ENCODE measurements at places on chromosomes 3 and 15.
A peak's percentile ranks its signal among the peaks of the same experiment; 100 is the strongest.

- H3K4me3 ChIP-seq: no peak overlapping the region
- no peaks in the 10 kb centered on the region for H3K27me3 ChIP-seq
- no peak for DNase-seq
- no peaks in the 10 kb centered on the region for H3K36me3 ChIP-seq
Observed at GRCh38 chr3:6132684-6133432, 728.1 kb upstream of the GRM7 start.

DNA sequence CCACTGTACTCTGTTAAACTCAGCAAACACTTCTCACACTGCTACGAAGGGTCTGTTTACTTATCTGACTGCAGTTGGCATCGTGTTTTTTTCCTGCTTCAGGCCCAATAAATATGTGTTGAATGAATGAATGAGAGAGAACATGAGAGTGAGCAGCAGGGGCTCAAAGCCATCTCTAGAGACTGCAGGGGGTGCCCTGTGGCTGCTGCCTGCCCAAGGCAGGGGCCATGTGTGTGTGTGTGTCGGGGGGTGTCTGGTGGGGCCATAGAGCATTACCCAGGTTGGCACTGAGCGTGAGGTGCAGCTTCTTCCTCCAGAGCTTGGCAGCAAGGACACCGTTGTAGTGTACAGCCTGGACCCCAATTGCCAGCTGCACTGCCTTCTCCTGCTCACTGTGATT is 14.8 kb downstream of the EPB42 start:
- no peak overlapping the region for H3K27ac ChIP-seq
- no peaks in the 10 kb centered on the region for H3K36me3 ChIP-seq
- H3K4me1 ChIP-seq: no peaks in the 10 kb centered on the region
- H3K4me3 ChIP-seq: no peak overlapping the region
- DNase-seq: no peak
- H3K27me3 ChIP-seq: peaks cover 2% of the 10 kb centered on the region

- no peak overlapping the region for H3K4me3 ChIP-seq
- H3K27me3 ChIP-seq: no peaks in the 10 kb centered on the region
- DNase-seq: no peak
- no peak overlapping the region for H3K27ac ChIP-seq
- H3K4me1 ChIP-seq: no peaks in the 10 kb centered on the region
Observed at GRCh38 chr3:145628211-145628610, 532.8 kb downstream of the PLOD2 start.

DNA sequence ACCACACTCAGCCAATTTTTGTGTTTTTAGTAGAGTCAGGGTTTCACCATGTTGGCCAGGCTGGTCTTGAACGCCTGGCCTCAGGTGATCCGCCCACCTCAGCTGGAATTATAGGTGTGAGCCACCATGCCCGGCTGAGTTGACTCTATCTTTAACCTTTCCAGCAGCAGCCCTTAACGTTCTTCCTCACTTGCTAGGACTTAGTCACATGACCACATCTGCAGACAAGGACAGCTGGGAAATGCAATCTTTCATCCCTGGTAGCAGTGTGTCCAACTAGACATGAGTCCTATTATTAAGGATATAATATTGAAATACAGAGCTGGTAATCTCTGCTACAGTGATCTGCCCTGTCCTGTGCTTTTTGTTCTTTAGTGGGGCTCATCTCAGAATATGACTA is 18.0 kb downstream of the LCMT2 start:
- no peak overlapping the region for H3K27ac ChIP-seq
- H3K36me3 ChIP-seq: no peaks in the 10 kb centered on the region
- H3K27me3 ChIP-seq: peaks cover 27% of the 10 kb centered on the region
- DNase-seq: no peak
- H3K4me1 ChIP-seq: no peaks in the 10 kb centered on the region
- H3K4me3 ChIP-seq: no peak overlapping the region

- H3K36me3 ChIP-seq: peaks cover 17% of the 10 kb centered on the region
- no peak overlapping the region for H3K27ac ChIP-seq
- H3K4me1 ChIP-seq: peaks cover 9% of the 10 kb centered on the region
Observed at GRCh38 chr15:85541744-85542143, 161.3 kb downstream of the AKAP13 start.

GRCh38 chr15:67051088-67052045 is 14.0 kb upstream of the SMAD3 start:
- H3K27me3 ChIP-seq: no peaks in the 10 kb centered on the region
- H3K4me3 ChIP-seq: no peak overlapping the region
- H3K36me3 ChIP-seq: no peaks in the 10 kb centered on the region
- H3K4me1 ChIP-seq: peaks cover 3% of the 10 kb centered on the region
- no peak for DNase-seq

- no peak for DNase-seq
- H3K4me1 ChIP-seq: peaks cover 13% of the 10 kb centered on the region
- no peaks in the 10 kb centered on the region for H3K36me3 ChIP-seq
- peaks cover 16% of the 10 kb centered on the region for H3K27me3 ChIP-seq
- no peak overlapping the region for H3K27ac ChIP-seq
- peak overlapping the region; percentile 38 for H3K4me3 ChIP-seq
Observed at GRCh38 chr15:72796515-72797337, 13.2 kb upstream of the ADPGK start.

DNA sequence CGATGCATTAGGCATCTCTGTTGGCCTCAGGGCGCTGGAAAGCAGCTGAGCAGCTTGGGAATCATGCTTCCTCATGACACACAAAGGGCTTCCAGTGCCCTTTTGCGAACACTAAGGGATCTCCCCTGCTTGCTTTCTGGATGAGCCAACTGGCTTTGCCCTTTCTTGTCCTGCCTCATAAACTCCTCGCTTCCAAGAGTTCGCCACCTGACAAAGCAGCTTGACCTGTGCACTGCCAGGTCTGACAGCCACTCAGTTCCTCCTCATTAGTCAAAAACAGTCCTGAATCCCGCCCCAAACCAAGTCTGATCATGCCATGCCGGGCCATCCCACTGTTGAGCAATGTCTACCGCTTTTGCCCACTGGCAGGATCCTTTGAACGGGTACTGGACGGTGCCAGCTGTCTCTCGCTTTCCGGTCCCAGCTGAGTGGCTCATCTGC is 265.4 kb upstream of the LYSMD4 start:
- no peaks in the 10 kb centered on the region for H3K4me1 ChIP-seq
- H3K4me3 ChIP-seq: no peak overlapping the region
- H3K27ac ChIP-seq: no peak overlapping the region
- DNase-seq: no peak

GRCh38 chr3:37812499-37812896 is 49.2 kb upstream of the CTDSPL start:
- H3K4me3 ChIP-seq: no peak overlapping the region
- no peaks in the 10 kb centered on the region for H3K36me3 ChIP-seq
- H3K27ac ChIP-seq: no peak overlapping the region

- no peaks in the 10 kb centered on the region for H3K4me1 ChIP-seq
- no peaks in the 10 kb centered on the region for H3K36me3 ChIP-seq
- peak; percentile 44 for DNase-seq
- no peak overlapping the region for H3K27ac ChIP-seq
- no peak overlapping the region for H3K4me3 ChIP-seq
Observed at GRCh38 chr15:56869573-56869972, 48.9 kb upstream of the TCF12 start.

DNA sequence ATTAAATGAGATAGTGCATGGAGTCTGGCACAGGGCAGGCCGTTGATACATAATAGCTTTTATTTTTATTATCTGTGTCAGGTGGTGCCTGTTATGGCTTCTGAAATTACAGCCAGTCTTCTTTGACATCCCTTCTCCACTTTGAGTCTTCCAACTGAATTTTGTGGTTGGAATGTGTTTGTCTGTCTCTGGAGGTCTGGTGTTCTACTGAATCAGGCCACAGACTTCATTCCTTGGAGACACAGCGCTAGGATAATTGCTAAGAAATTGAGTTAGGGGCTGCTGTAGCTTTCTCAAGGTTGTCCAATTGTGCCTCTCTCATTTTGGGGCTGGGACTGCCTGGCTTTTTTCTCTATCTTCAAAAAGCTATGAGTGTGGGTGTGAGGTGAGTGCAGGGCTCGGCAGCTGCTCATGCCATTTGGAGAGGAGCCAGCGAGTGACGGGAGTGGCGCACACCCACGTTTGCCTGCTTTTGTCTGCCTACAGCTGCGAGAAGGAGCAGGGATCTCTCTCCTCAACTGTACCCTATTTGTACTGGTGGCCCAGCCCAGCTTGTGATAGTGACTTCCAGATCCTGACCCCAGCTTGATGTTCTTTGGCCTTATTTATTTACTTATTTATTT is 49.8 kb upstream of the SYN2 start:
- peaks cover 4% of the 10 kb centered on the region for H3K27me3 ChIP-seq
- no peak overlapping the region for H3K27ac ChIP-seq
- DNase-seq: no peak
- no peaks in the 10 kb centered on the region for H3K36me3 ChIP-seq
- H3K4me1 ChIP-seq: no peaks in the 10 kb centered on the region

DNA sequence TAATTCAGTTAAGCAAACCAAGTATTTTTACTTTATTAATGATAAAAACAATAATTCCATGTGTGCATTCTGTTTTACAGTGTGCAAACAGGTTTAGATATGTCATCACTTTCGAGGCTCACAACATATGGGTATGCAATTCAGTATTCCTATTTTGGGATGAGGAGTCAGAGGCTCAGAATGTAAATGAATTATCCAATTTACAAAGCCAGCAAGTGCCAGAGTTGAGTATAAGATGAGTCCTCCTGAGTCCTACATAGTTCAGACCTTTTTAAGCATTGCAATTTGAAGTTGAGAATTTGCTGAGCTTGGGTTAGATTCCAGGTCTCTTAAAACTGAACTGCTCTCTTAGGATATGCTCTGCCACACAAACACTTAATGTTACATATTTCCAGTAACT is 424.2 kb upstream of the ROBO2 start:
- no peaks in the 10 kb centered on the region for H3K27me3 ChIP-seq
- no peaks in the 10 kb centered on the region for H3K4me1 ChIP-seq
- no peak for DNase-seq

- H3K27me3 ChIP-seq: no peaks in the 10 kb centered on the region
- DNase-seq: no peak
- no peak overlapping the region for H3K27ac ChIP-seq
- H3K4me1 ChIP-seq: no peaks in the 10 kb centered on the region
- H3K36me3 ChIP-seq: no peaks in the 10 kb centered on the region
Observed at GRCh38 chr3:107285197-107285596, 92.0 kb upstream of the CCDC54 start.

DNA sequence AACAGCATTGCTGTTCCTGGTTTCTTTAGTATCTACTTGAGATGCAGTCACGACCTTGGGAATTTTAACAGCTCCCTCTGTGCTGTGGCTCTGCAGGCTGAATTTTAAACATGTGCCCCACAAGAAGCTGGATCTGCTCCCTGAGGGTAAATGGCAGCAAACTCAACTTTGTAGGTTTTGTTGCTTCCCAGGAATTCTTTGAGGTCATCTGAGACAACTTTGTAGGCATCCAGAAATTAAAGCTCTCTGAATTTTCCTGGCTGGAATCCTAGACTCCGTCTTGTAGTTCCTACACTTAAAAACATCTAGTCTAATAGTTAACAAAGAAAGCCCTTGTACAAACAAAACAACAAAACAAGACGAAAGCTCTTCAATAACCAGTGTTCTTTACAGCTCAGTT is 366.3 kb downstream of the FEZF2 start:
- no peak overlapping the region for H3K27ac ChIP-seq
- no peaks in the 10 kb centered on the region for H3K27me3 ChIP-seq
- no peaks in the 10 kb centered on the region for H3K36me3 ChIP-seq
- H3K4me1 ChIP-seq: no peaks in the 10 kb centered on the region
- no peak for DNase-seq

- DNase-seq: no peak
- H3K4me1 ChIP-seq: no peaks in the 10 kb centered on the region
- H3K4me3 ChIP-seq: no peak overlapping the region
- H3K36me3 ChIP-seq: no peaks in the 10 kb centered on the region
Observed at GRCh38 chr15:62798536-62798935, 244.0 kb upstream of the TPM1 start.

DNA sequence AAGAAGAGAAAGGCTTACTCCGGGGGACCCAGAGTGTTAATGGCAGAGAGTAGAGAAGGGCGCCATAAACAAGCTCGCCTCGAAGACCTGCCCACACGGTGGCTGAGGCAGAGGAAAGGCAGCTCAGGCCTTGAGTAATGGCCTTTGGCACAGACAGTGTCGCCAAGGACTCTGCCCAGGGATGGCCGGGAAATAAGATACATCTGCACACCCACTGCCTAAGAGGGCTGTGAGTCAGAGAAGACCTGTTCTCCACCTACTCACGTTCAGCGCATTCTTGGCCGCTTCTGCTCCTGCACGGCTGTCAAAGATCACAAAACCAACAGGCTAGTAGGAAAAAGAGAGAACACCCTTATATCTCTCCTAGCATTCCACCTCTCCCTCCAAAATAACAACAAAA is 26.2 kb downstream of the RBPMS2 start:
- H3K4me1 ChIP-seq: no peaks in the 10 kb centered on the region
- no peaks in the 10 kb centered on the region for H3K27me3 ChIP-seq
- H3K36me3 ChIP-seq: no peaks in the 10 kb centered on the region

GRCh38 chr3:134132961-134133360 is 103.2 kb upstream of the SLCO2A1 start:
- DNase-seq: no peak
- H3K4me1 ChIP-seq: no peaks in the 10 kb centered on the region
- no peak overlapping the region for H3K27ac ChIP-seq
- H3K36me3 ChIP-seq: no peaks in the 10 kb centered on the region
- no peaks in the 10 kb centered on the region for H3K27me3 ChIP-seq

DNA sequence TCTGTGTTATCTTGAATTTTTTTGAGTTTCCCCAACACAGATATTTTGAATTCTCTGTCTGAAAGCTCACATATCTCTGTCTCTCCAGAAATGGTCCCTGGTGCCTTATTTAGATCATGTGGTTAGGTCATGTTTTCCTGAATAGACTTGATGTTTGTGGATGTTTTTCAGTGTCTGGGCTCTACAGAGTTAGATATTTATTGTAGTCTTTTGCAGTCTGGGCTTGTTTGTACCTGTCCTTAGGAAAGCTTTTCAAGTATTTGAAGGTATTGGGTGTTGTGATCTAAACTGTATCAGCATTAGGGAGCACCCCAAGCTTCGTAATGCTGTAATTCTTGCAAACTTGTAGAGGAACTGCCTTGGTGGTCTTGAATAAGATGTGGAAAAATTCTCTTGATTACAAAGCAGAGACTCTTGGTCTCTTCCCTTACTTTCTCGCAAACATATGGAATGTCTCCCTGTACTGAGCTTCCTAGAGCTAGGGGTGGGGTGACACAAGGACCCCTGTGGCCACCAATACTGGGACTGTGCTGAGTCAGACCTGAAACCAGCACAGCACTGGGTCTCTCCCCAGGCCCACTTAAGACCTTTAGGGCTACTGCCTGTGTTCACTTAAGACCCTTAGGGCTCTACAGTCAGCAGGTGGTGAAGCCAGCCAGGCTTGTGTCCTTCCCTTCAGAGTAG is 26.5 kb downstream of the TM4SF18 start:
- peaks cover 10% of the 10 kb centered on the region for H3K27me3 ChIP-seq
- no peak overlapping the region for H3K4me3 ChIP-seq
- no peak for DNase-seq
- no peak overlapping the region for H3K27ac ChIP-seq
- no peaks in the 10 kb centered on the region for H3K4me1 ChIP-seq

DNA sequence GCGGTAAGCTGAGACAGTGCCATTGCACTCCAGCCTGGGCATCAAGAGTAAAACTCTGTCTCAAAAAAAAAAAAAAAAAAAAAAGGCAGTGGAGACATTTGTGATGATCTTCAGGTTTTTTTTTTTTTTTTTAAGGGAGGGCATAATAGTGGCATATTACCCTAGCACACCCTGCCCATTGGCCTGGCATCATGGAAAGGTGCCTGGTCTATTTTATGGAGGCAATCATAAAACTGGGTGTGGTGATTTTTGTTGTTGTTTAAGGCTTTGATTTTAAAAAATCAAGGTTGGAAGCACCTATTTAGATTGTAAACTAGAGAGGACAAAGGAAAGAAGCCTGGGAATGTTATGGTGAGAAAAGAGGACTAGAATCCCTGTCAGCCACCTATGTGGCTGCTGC is 6.0 kb downstream of the IQGAP1 start:
- peaks cover 25% of the 10 kb centered on the region for H3K36me3 ChIP-seq
- no peak for DNase-seq
- H3K27ac ChIP-seq: no peak overlapping the region
- H3K4me1 ChIP-seq: peaks cover 78% of the 10 kb centered on the region
- no peak overlapping the region for H3K4me3 ChIP-seq
- H3K27me3 ChIP-seq: no peaks in the 10 kb centered on the region

Measured in CD4-positive, CD25-positive, alpha-beta regulatory T cell (primary cell).